ENCODE measurements at places on chromosomes 12 and 14. TPM values are rescaled to one million over a fixed set of nuclear protein-coding genes. Genes with fewer than 3 reads are reported as not detected.

Gene MYF6
- not detected for total RNA-seq

- H3K4me1 ChIP-seq, result no peaks in the 10 kb centered on the region
- no peak overlapping the region for H3K27ac ChIP-seq
- H3K36me3 ChIP-seq, result 0 out of 2 replicates have a peak, but pooled peaks cover 2% of the 10 kb centered on the region
- no peaks in the 10 kb centered on the region for H3K27me3 ChIP-seq
These were observed 10.4 kb downstream of the POLE2 start for GRCh38 chr14:49677643-49678042.

Gene NEMF
- 30.5 TPM for total RNA-seq

GRCh38 chr12:67649570-67650387 is 1.2 kb downstream of the DYRK2 start:
- peak overlapping the region; percentile 92 for H3K27ac ChIP-seq
- DNase-seq, result no peak
- no peaks in the 10 kb centered on the region for H3K36me3 ChIP-seq
- no peaks in the 10 kb centered on the region for H3K27me3 ChIP-seq

Gene EDDM3A
- total RNA-seq, result not detected

Gene PSMC6
- total RNA-seq, result 139 TPM

Gene CDC42BPB
- 48.0 TPM for total RNA-seq

Gene BHLHE41
- total RNA-seq, result 0.72 TPM

DNA sequence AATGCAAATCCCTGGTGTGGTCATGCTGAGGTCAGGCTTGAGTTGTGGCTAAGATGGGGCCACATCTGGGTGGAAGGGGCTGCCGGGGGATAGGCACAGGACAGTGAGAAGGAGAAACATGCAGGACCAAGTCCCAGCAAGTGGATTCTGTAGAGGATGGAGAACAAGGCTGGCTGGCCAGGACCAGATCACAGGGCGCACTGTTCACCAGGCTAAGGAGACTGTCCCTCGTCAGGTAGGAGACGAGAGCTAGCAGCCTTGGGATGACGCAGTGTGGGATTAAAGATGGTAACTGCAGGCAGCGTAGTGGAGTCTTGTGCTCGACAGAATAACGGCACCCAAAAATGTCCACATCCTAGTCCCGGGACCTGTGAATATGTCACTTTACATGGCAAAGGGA is 336.1 kb downstream of the BCL11B start:
- no peaks in the 10 kb centered on the region for H3K36me3 ChIP-seq
- H3K4me3 ChIP-seq, result no peak overlapping the region
- H3K27ac ChIP-seq, result no peak overlapping the region
- no peaks in the 10 kb centered on the region for H3K4me1 ChIP-seq

Gene MFAP5
- 0.90 TPM for total RNA-seq

Gene FAIM2
- 0.83 TPM for total RNA-seq

Gene SOX5
- total RNA-seq, result 11.9 TPM

Gene DPF3
- 32.8 TPM for total RNA-seq

- peaks cover 11% of the 10 kb centered on the region for H3K27me3 ChIP-seq
- H3K4me3 ChIP-seq, result no peak overlapping the region
- no peak overlapping the region for H3K27ac ChIP-seq
- peaks cover 3% of the 10 kb centered on the region for H3K4me1 ChIP-seq
- no peak for DNase-seq
These were observed 43.2 kb downstream of the CYP46A1 start for GRCh38 chr14:99727096-99727870.

GRCh38 chr12:66453844-66454243 is 151.6 kb downstream of the HELB start:
- no peak overlapping the region for H3K27ac ChIP-seq
- H3K36me3 ChIP-seq, result no peaks in the 10 kb centered on the region
- no peak for DNase-seq

DNA sequence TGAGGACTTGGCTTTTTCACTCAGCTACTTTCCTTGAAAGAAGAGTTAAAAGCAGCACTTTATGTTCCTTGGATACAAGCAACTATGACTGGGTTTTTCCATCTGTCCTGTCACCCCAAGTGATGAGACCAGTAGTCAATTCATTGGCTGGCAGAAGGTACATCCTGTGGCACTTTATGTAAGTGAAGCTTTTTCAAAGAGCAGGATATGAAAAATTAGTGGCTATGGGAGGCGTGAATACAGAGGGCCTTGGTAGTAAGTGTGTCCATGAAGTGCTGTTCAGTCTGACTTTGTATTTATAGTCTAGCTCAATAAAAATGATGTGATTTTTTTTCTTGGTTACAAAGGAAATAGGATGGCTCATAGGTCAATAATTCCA is 68.8 kb downstream of the DRAM1 start:
- no peaks in the 10 kb centered on the region for H3K36me3 ChIP-seq
- peaks cover 5% of the 10 kb centered on the region for H3K4me1 ChIP-seq
- no peaks in the 10 kb centered on the region for H3K27me3 ChIP-seq
- no peak overlapping the region for H3K4me3 ChIP-seq

Gene KRT2
- total RNA-seq, result not detected

Gene KCNA5
- not detected for total RNA-seq

DNA sequence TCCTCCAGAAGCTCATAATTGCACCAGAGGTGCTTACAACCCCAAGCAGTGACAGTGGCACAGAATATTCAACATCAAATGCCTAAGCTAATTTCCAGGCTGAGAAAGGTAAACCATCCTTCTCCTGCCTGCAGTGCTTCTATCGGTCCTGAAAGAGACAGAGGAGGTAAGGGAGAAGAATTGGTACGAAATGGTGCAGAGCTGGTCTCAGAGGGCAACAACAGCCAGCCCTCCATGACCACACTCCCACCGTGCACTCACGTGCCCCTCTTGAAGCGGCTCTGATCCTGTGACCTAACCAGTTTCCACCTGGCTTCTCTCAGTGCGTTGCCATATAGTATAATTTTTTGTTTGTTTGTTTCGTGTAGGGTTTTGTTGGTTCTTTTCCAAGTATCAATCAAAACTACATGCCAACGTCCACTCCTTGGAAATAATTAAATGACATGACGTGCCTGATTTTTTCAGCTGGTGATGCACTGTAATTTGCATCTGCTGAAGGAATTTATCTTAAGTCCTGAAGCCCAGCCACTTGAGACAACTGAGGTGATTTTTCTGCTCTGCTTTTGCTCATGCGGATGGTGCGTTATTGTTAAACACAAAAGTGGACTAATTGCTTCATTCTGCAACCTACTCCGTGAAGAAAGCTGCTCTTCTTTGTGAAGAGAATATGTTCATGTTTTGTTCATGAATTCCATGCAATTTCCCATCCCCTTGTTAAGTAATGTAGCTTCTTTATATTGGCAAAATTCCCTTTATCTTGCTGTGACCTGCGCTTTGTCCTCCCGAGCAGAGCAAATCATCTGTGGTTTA is 1.3 kb upstream of the ATP2A2 start:
- peak overlapping the region; percentile 98 for H3K27ac ChIP-seq
- H3K27me3 ChIP-seq, result no peaks in the 10 kb centered on the region
- H3K4me1 ChIP-seq, result peaks cover 7% of the 10 kb centered on the region
- no peak for DNase-seq
- peaks cover 2% of the 10 kb centered on the region for H3K36me3 ChIP-seq
- H3K4me3 ChIP-seq, result peak overlapping the region; percentile 93

- H3K27ac ChIP-seq, result peak overlapping the region; percentile 84
- peak; percentile 100 for DNase-seq
- H3K4me1 ChIP-seq, result peaks cover 17% of the 10 kb centered on the region
- no peaks in the 10 kb centered on the region for H3K27me3 ChIP-seq
These were observed 8.9 kb downstream of the BICD1 start for GRCh38 chr12:32115404-32116104.

Gene GPR132
- total RNA-seq, result under 0.01 TPM

- DNase-seq, result no peak
- no peak overlapping the region for H3K27ac ChIP-seq
- no peak overlapping the region for H3K4me3 ChIP-seq
- H3K4me1 ChIP-seq, result no peaks in the 10 kb centered on the region
- H3K27me3 ChIP-seq, result peaks cover 29% of the 10 kb centered on the region
These were observed 24.8 kb upstream of the GPR68 start for GRCh38 chr14:91269076-91269991.

GRCh38 chr12:95723693-95724384 is 66.7 kb downstream of the NTN4 start:
- no peak for DNase-seq
- no peak overlapping the region for H3K4me3 ChIP-seq
- no peaks in the 10 kb centered on the region for H3K27me3 ChIP-seq
- H3K4me1 ChIP-seq, result no peaks in the 10 kb centered on the region
- no peak overlapping the region for H3K27ac ChIP-seq

- peak; percentile 92 for DNase-seq
- no peak overlapping the region for H3K27ac ChIP-seq
- H3K4me3 ChIP-seq, result no peak overlapping the region
- H3K4me1 ChIP-seq, result peaks cover 13% of the 10 kb centered on the region
- H3K27me3 ChIP-seq, result peaks cover 12% of the 10 kb centered on the region
These were observed 108.5 kb downstream of the DACT1 start for GRCh38 chr14:58746261-58746660.

Gene SMCO3
- total RNA-seq, result under 0.01 TPM

DNA sequence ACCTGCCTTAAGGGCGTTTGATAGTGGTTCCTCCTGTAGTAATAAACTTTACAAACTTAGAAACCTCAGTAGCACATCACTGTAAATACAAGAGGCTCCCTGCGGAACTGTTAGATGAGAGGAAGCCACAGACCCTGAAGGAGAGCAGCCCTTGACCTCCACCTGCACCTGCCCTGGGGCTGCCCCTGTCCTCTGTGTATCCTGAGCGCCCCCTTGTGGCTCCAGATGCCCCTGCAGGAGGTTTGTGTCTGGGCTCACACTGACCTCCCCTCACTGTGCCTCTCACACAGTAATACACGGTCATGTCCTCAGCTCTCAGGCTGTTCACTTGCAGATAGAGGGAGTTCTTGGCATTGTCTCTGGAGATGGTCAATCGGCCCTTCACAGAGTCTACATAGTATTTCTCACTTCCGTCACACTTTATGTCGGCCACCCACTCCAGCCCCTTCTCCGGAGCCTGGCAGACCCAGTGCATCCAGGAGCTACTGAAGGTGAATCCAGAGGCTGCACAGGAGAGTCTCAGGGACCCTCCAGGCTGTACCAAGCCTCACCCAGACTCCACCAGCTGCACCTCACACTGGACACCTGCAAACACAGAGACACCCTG is 1059.8 kb downstream of the TMEM121 start:
- H3K4me3 ChIP-seq, result no peak overlapping the region
- no peak for DNase-seq
- no peak overlapping the region for H3K27ac ChIP-seq
- no peaks in the 10 kb centered on the region for H3K36me3 ChIP-seq
- H3K27me3 ChIP-seq, result no peaks in the 10 kb centered on the region

DNA sequence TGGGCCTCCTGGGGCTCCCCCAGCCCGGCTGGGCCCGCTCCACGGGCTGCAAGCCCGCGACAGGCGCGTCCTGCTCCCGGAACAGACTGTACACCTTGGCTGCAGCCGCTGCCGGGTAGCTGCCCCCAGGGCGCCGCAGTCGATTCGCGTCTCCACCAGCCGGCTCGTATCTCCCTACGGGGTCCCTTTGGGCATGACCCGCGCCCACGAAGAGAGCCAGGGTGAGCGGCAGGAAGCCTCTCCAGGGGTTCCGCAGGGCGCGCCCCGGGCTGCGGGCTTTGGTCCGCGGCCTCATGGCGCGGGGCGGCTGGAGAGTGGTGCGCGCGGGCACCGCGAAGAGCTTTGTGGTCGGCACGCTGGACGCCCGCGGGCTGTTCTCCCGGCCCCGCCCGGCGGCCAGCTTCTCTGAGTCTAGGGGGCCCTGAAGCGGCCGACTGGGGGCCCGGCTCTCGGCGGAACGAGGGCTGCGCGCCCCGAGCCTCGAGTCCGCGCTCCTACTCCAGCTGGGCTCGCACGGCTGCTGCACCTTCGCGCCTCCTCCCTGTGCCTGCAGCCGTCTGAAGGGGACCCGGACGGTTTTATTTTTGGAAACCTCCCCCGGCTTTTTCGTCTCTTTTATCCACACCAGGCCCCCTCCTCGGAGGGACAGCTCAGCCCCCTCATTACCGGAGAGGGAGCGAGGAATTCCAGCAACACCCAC is at the start of gene LTBP2:
LTBP2 (minus strand) TSS at position 588 of the 700 bp plus-strand sequence; CDS start at position 295, 293 bp downstream.
- no peaks in the 10 kb centered on the region for H3K36me3 ChIP-seq
- peak within 1 kb of the TSS; percentile 95 for H3K27ac ChIP-seq
- H3K27me3 ChIP-seq, result no peaks in the 10 kb centered on the region
- H3K4me1 ChIP-seq, result peaks cover 19% of the 10 kb centered on the region
- peak; percentile 31 for DNase-seq
- H3K4me3 ChIP-seq, result peak within 1 kb of the TSS; percentile 87

GRCh38 chr14:79702197-79702596 is 509.1 kb downstream of the DIO2 start:
- H3K36me3 ChIP-seq, result no peaks in the 10 kb centered on the region
- H3K27ac ChIP-seq, result no peak overlapping the region
- DNase-seq, result peak; percentile 57
- no peak overlapping the region for H3K4me3 ChIP-seq

DNA sequence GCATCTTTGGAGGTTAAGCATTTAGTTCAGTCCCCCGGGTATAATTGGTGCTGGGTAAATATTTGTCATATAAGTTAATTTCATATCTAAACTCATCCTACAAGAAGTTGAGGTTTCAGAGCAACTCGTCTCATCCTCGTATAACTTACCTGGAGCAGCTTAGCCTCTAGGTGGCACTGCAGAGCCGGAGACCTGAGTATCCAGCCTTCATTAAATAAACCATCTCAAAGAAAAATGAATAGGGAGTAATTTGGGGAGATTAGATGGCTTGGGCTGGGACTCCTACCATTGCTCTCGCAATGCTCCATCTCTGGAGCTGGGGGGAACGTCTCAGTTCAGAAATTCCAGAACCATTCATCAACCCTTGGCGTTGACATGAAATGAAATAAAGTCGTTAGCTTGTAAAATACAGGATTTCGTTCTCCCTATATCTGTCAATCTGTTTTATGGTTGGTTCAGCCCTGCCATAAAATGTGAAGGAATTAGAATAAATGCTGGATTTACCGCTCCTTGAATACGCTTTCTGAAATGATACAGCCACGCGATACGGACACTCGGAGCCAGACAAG is 122.9 kb upstream of the TMEM132D start:
- H3K4me3 ChIP-seq, result no peak overlapping the region
- no peaks in the 10 kb centered on the region for H3K4me1 ChIP-seq
- no peak overlapping the region for H3K27ac ChIP-seq
- H3K36me3 ChIP-seq, result no peaks in the 10 kb centered on the region
- no peak for DNase-seq

- peak; percentile 66 for DNase-seq
- peaks cover 18% of the 10 kb centered on the region for H3K36me3 ChIP-seq
- peaks cover 12% of the 10 kb centered on the region for H3K4me1 ChIP-seq
- H3K4me3 ChIP-seq, result peak overlapping the region; percentile 98
- H3K27ac ChIP-seq, result no peak overlapping the region
- H3K27me3 ChIP-seq, result peaks cover 11% of the 10 kb centered on the region
These were observed 1.7 kb downstream of the C14orf132 start for GRCh38 chr14:96040828-96041371.

Gene FANCM
- 7.0 TPM for total RNA-seq

Gene DTD2
- 46.1 TPM for total RNA-seq

DNA sequence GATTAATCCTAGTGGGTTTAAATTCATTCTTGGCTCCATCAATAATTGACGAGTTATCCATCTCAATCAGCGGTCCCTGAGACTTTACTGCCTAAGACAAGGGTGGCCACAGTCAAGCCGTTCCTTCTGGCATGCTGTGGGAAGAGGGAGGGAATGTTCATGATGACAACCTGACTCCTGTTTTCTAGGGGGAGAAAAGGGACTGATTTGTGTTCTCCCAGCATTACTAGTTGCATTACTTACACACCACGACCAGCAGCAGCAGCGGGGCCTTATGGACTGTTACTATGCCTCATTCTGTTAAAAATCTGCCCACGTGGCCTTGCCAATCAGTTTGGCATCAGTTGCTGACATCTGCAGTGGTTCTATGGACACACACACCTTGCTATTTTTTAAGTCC is 29.9 kb downstream of the PLEKHG7 start:
- no peaks in the 10 kb centered on the region for H3K36me3 ChIP-seq
- H3K27me3 ChIP-seq, result no peaks in the 10 kb centered on the region
- peaks cover 9% of the 10 kb centered on the region for H3K4me1 ChIP-seq
- H3K27ac ChIP-seq, result no peak overlapping the region
- no peak overlapping the region for H3K4me3 ChIP-seq

Gene ALDH2
- 12.5 TPM for total RNA-seq

Gene SLCO1A2
- total RNA-seq, result not detected

Measured in IMR-90 (cell line).